Right ventricle myocardium superior (tissue), 1 donor: ENCODE measurements at places on chromosomes 2 and 18.

DNA sequence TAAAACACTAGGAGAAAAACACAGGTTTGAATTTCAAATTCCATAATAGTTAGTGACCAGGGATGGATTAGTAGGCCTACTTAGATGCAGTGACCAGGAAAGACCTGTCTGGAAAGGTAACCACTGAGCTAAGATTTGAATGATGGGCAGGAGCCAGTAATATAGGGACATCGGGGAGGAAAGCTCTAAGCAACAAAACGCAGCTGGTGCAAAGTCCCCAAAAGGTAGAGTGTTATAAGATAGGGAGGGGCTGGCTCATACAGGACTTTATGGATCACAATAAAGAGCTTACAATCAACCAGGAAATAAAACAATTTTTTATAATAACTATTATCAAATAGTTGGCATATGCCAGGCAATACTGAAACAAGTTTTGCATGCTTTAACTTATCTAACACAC, 849.4 kb downstream of the LRRTM4 start:
- DNase-seq: no peak

DNA sequence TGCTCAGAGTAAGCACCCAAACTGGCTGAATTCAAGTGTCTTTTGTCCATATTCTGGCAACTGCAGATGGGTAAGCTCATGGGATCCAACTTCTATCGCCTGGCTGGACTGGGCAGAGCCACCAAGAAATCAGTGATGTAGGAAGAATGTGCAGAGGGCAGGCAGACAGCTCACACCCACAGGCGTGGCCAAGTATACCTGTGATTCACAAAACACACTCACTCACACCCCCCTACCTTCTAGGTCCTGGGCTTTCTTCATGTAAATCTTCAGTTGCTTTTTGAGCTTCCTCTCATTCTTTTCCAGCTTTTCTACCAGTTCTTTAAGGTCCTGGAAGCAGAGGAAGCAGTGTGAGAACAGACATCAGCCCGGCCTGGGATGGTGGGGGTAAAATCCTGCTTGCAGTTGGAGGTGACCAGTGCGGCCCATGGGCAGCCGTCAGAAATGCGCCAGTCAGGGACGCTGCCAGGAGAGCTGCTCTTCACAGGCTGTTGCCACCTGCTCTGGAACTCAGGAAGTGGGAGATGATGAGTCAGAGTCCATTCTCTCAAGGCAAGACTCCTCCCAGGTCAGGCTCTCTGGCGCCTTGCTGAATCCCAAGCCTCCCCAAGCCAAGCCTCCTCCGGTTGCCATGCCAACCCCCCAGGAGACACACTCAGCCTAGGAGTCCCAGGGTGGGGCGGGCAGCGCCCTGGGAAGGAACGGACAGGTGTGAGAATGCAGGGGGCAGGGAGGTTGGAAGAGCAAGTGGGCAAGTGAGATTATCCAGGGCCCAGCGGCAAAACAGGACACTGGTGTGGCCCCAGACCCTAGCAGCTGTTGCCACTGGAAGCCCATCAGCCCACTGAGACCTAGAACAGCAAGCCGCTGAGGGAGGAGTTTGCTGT, 36.2 kb upstream of the ACAA2 start:
- DNase-seq: no peak

GRCh38 chr2:60530660-60531281, 22.7 kb downstream of the BCL11A start:
- peak; percentile 78 for DNase-seq

GRCh38 chr2:196262606-196263005, 91.2 kb upstream of the STK17B start:
- no peak for DNase-seq

GRCh38 chr2:159684796-159685195, 27.5 kb upstream of the MARCHF7 start:
- DNase-seq: no peak
